Stimulated activated CD8-positive, alpha-beta memory T cell treated with anti-CD3 and anti-CD28 coated beads, Interleukin-7, amount 100 ng/mL, for 4 hours (primary cell): ENCODE measurements at places on chromosomes 7 and 10.

- DNase-seq: no peak
These were observed 38.1 kb downstream of the COL13A1 start for GRCh38 chr10:69839696-69840345.

DNA sequence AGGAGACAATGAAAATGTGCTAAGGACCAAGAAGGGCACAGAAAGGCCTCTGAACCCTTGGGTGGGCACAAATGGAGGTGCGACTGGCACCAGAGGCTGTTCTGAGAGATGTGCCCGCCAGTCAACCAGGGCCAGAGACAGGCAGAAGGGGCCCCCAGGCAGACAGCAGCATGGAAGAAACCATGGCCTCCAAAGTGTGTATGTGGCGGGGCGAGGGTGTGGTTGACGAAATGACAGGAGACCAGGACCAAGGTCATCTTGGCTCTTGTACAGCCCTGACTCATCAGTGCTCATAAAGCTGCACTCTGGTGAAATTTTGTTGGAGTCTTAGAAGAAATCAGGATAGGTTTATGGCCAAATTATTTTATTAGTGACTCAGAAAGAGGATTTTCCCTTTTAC lies 4.0 kb upstream of the MRPS24 start:
- DNase-seq: no peak

- no peak for DNase-seq
These were observed 78.1 kb downstream of the INHBA start for GRCh38 chr7:41624818-41625217.

DNA sequence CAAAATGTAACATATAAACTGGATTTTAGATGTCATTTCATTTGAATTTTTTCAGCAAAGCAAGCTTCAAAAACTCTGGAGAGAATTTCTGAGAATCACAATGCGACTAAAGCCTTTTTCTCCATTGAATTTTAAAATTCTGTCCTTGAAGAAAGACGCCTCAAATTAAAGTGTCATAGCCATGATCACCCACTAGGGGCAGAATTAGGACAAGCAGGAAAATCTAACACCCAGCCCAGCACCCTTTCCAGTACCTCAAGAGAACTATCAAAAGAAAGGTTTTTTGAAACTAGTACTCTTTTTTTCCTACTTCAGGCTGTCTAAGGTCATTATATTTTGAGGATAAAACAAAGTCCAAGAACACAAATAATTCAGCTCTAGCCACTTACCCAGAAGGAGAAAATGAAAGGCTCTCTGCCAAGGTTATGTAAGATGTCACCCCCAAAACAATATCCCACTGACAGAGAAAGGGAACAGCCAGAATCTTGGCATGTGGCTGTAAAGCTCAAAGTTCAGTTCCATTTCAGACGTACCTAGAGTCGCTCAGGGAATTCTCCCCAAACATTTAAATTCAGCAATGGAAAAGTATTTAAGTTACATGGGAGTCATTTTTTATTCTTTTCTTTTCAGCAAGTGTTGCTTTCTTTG lies 299.4 kb downstream of the SNX13 start:
- no peak for DNase-seq

GRCh38 chr7:73823873-73824592 lies 6.8 kb upstream of the CLDN4 start:
- no peak for DNase-seq

- DNase-seq: no peak
These were observed at the start of gene PCDH15 for GRCh38 chr10:54800741-54801421. Gene PCDH15, minus strand, starts transcription at chr10:54801231. Its CDS starts 136,969 bp downstream, at chr10:54664262.
